Mesothelial cell of epicardium (in vitro differentiated cells): ENCODE measurements at places on chromosomes 4 and X.

DNA sequence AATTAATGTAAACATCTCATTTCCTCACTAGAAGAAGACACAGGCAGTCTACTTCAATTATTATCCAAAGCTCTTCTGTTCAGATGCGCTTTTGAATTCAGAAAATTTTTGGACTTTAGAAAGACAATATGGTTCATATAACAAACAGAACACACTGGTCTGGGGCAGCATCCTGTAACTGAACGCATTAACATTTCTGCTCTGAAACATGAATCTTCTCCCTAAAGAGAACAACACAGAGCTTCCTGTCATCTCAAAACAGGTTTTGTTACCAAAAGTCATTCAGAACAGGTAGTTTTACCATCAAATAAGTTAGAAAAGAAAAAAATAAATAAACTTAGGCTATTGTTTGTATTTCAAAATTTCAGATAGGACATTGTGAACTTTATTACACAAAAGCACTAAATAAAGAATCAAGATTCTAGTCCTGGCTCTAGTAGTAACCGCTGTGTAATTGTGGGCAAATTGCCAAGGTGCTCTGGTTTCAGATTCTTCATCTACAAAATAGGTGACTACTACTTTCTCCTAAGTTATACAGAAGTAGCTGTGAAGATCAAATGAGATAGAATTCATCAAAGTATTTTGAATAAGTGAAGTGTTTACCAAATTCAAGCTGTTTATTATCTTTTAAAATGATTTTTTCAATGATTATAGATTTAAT lies 252.3 kb upstream of the RASGEF1B start:
- no peak overlapping the region for H3K4me3 ChIP-seq
- DNase-seq, result no peak
- no peaks in the 10 kb centered on the region for H3K27me3 ChIP-seq
- peaks cover 35% of the 10 kb centered on the region for H3K4me1 ChIP-seq
- no peak overlapping the region for H3K27ac ChIP-seq
- H3K36me3 ChIP-seq, result peaks cover 3% of the 10 kb centered on the region

GRCh38 chrX:135688137-135688536 lies 25.3 kb upstream of the CT45A1 start:
- no peak overlapping the region for H3K4me3 ChIP-seq
- H3K4me1 ChIP-seq, result no peaks in the 10 kb centered on the region
- H3K27ac ChIP-seq, result no peak overlapping the region
- H3K36me3 ChIP-seq, result no peaks in the 10 kb centered on the region
- DNase-seq, result no peak
- H3K27me3 ChIP-seq, result no peaks in the 10 kb centered on the region

GRCh38 chrX:47191806-47192401 lies 1.7 kb upstream of the UBA1 start:
- DNase-seq, result no peak
- peaks cover 37% of the 10 kb centered on the region for H3K4me1 ChIP-seq
- peak overlapping the region; percentile 80 for H3K4me3 ChIP-seq
- no peaks in the 10 kb centered on the region for H3K36me3 ChIP-seq

GRCh38 chr4:7311205-7311604 lies 118.9 kb downstream of the SORCS2 start:
- DNase-seq, result no peak
- H3K4me3 ChIP-seq, result no peak overlapping the region
- H3K27me3 ChIP-seq, result peaks cover 14% of the 10 kb centered on the region
- H3K36me3 ChIP-seq, result no peaks in the 10 kb centered on the region
- peaks cover 11% of the 10 kb centered on the region for H3K4me1 ChIP-seq

- no peak overlapping the region for H3K4me3 ChIP-seq
- peaks cover 9% of the 10 kb centered on the region for H3K4me1 ChIP-seq
- no peak overlapping the region for H3K27ac ChIP-seq
- H3K27me3 ChIP-seq, result peaks cover 4% of the 10 kb centered on the region
Measured at GRCh38 chr4:128378668-128379067, 91.1 kb upstream of the PGRMC2 start.

GRCh38 chr4:162852642-162853041 lies 314.0 kb downstream of the NAF1 start:
- H3K27me3 ChIP-seq, result no peaks in the 10 kb centered on the region
- no peaks in the 10 kb centered on the region for H3K4me1 ChIP-seq
- no peak for DNase-seq
- no peaks in the 10 kb centered on the region for H3K36me3 ChIP-seq

- no peak for DNase-seq
- no peaks in the 10 kb centered on the region for H3K4me1 ChIP-seq
- no peak overlapping the region for H3K4me3 ChIP-seq
Measured at GRCh38 chrX:68421636-68422035, 11.7 kb downstream of the OPHN1 start.

DNA sequence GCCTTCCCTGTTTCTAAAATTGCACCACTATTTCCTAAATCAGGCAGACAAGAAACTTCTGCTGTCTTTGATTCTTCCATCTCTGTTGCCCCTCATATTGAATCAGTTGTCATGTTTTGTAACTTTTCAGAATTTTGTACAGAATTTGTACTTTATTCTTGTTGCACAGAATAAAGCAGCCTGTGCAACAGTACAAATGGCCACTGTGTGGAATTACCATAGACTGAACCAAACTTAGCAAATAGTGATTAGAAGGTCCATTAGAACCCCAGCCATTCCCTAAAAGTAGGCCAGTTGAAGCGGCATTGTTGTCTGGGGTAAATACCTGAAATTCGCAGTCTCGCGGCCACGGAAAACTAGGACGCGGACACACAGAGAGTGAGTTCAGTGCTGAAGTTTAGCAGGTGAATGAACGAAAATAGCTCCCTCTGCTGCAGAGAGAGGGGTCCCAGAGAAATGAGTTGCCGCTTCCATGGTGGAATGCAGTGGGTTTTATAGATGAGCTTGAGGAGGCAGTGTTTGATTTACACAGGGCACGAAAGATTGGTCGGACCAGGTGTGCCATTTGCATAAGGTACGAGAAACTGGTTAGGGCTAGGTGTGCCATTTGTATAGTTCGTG lies 71.8 kb downstream of the C4orf33 start:
- no peaks in the 10 kb centered on the region for H3K36me3 ChIP-seq
- peaks cover 26% of the 10 kb centered on the region for H3K27me3 ChIP-seq
- DNase-seq, result no peak
- H3K4me3 ChIP-seq, result peak overlapping the region; percentile 25

DNA sequence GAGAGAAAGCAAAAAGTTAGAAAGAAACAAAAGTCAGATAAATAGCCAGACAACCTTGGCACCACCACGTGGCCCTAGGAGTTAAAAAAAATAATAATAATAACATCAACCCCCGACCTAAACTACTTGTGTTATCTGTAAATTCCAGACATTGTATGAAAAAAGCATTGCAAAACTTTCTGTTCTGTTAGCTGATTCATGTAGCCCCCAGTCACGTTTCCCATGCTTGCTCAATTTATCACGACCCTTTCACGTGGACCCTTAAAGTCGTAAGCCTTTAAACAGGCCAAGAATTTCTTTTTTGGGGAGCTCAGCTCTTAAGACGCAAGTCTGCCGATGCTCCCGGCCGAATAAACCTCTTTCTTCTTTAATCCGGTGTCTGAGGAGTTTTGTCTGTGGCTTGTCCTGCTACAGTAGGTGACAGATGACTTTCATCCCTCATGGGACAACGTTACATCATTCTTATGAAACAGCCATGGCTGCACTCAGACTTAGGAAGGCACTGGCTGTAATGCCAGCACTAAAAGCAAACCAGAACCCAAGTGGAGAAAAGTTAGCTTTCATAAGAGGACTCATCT lies 520 bp downstream of the ACOX3 start:
- peaks cover 78% of the 10 kb centered on the region for H3K4me1 ChIP-seq
- peak overlapping the region; percentile 99 for H3K27ac ChIP-seq
- H3K27me3 ChIP-seq, result no peaks in the 10 kb centered on the region
- no peak for DNase-seq
- peak overlapping the region; percentile 92 for H3K4me3 ChIP-seq
- no peaks in the 10 kb centered on the region for H3K36me3 ChIP-seq

DNA sequence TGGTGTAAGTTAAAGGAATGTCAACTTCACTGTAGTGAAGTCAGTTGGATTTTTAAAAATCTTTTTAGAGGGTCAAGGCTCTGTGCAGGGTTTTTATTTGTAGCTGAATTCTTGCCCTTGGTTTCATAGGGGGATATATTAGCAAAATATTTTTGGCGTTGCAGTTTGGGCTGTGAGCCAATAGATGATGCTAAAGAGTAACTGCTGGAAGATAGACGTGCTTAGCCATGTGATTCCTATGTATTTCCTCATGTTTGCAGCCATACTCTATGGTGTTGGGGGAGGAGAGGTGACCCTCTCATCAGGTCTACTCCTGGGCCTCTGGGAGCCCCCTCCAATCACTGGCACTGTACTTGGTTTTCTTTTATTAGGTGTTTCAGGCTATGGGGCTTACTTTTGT lies 246.7 kb upstream of the ARHGAP24 start:
- H3K4me1 ChIP-seq, result no peaks in the 10 kb centered on the region
- H3K27ac ChIP-seq, result no peak overlapping the region
- no peak overlapping the region for H3K4me3 ChIP-seq
- no peaks in the 10 kb centered on the region for H3K36me3 ChIP-seq
- DNase-seq, result no peak

- peaks cover 22% of the 10 kb centered on the region for H3K4me1 ChIP-seq
- no peak for DNase-seq
- no peak overlapping the region for H3K4me3 ChIP-seq
- peak overlapping the region; percentile 83 for H3K27ac ChIP-seq
- H3K27me3 ChIP-seq, result no peaks in the 10 kb centered on the region
Measured at GRCh38 chr4:76783836-76784235, 114.1 kb downstream of the SOWAHB start.

GRCh38 chrX:41449131-41449530 lies 2.0 kb downstream of the NYX start:
- H3K27me3 ChIP-seq, result no peaks in the 10 kb centered on the region
- peaks cover 1% of the 10 kb centered on the region for H3K36me3 ChIP-seq
- no peak for DNase-seq
- peaks cover 19% of the 10 kb centered on the region for H3K4me1 ChIP-seq

DNA sequence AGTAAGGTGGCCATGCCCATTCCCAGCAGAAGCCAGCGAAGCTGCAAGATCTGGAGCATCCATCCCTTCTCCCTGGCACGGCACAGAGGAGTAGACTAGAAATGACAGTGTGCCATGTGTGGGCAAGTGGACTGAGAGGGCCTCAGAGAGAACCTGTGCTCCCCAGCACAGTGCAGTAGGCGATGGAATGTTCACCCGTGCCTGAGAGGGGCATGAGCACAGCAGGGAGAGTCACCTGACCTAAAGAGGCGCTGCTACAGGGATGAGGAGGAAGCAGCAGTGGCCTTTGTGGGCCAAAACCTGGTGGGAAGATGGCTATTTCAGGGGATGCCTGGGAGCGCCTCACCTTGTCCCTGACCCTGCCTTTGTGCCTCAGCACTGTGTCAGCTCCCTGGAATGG lies 8.0 kb upstream of the CDKN2AIP start:
- H3K4me3 ChIP-seq, result no peak overlapping the region
- H3K36me3 ChIP-seq, result no peaks in the 10 kb centered on the region
- H3K27me3 ChIP-seq, result no peaks in the 10 kb centered on the region
- DNase-seq, result no peak
- no peak overlapping the region for H3K27ac ChIP-seq

DNA sequence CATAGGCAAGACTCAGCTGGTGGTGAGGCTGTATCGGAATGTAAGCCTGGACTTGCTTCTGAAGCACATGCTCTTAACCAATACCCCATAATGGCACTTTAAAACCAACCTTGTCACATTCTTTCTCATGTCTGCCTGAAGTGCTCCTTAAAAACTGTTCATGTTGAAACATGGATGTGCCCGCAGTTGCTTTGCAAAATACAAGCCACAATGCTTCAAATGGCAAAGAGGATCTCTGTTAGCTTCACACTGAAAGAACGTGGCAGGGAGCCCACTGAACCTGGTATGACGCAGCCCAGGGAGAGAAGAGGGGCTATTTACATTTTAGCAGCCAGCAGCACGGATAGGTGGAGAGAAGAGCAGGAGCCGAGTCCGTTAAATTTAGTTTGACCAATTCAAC lies 29.3 kb downstream of the SOD3 start:
- H3K36me3 ChIP-seq, result peaks cover 13% of the 10 kb centered on the region
- no peaks in the 10 kb centered on the region for H3K4me1 ChIP-seq
- no peak overlapping the region for H3K4me3 ChIP-seq
- H3K27me3 ChIP-seq, result no peaks in the 10 kb centered on the region
- DNase-seq, result no peak
- no peak overlapping the region for H3K27ac ChIP-seq

DNA sequence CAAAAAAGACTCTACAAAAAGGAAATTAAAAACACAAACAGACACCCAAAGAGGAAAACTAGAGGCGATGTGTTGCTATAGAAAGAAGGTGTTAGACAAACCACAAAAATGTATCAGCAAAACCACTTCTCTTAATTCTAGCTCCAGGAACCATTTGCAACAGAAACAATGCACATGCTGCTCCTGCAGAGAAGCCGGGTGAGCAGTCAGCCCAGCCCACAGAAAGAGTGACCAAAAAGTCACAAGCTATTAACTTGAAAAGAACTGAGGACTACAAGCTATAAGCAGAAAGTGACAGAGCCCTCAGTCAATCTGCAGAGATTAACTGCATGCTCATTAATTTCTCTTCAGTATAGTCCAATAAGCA lies 96.2 kb upstream of the KLHL13 start:
- H3K27me3 ChIP-seq, result no peaks in the 10 kb centered on the region
- no peaks in the 10 kb centered on the region for H3K36me3 ChIP-seq
- H3K4me1 ChIP-seq, result peaks cover 4% of the 10 kb centered on the region
- H3K27ac ChIP-seq, result no peak overlapping the region

- H3K4me3 ChIP-seq, result no peak overlapping the region
- H3K36me3 ChIP-seq, result peaks cover 3% of the 10 kb centered on the region
- peak overlapping the region; percentile 92 for H3K27ac ChIP-seq
- no peaks in the 10 kb centered on the region for H3K27me3 ChIP-seq
Measured at GRCh38 chr4:40564815-40565483, 64.7 kb downstream of the RBM47 start.

DNA sequence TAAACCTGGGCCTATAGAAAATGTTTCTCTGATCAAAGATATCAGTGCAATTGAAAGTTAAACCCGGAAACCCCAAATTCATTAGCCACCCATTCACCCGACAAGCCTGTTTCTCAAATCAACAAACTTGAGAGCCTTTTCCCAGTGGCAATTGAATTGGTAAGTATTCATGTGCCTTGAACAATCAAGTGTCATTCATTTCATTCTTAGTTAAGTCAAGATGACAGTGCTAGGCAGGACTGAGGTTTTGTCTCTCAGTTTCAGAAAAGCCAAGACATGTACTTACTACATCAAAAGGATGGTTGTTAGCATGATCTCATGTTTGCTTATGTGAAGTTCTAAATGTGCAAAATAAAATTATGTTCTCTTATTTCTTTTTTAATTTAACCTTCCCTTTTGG lies 32.3 kb downstream of the CC2D2A start:
- peaks cover 28% of the 10 kb centered on the region for H3K36me3 ChIP-seq
- DNase-seq, result no peak
- peaks cover 14% of the 10 kb centered on the region for H3K4me1 ChIP-seq
- no peak overlapping the region for H3K27ac ChIP-seq

DNA sequence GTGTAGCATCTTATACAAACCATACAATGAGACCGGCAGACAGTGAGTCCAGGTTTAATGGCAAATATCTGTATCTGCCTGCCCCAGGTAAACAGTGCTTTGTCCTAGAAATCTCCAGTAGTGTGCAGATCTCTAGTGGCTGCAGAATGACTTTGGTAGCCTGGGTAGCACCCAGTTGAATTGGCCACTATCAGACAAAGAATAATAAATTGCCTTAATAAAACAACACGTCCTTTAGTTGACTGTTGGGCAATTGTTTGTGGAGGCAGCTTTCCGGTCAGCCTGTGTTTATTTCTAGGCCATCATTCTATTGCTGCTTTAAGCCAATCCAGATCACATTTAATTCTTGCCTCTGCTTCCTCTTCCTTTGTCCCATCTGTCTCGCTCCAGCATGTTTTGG lies 52.5 kb downstream of the SNX25 start:
- H3K4me1 ChIP-seq, result peaks cover 2% of the 10 kb centered on the region
- H3K4me3 ChIP-seq, result no peak overlapping the region
- H3K36me3 ChIP-seq, result peaks cover 1% of the 10 kb centered on the region
- no peaks in the 10 kb centered on the region for H3K27me3 ChIP-seq
- no peak overlapping the region for H3K27ac ChIP-seq

- no peaks in the 10 kb centered on the region for H3K27me3 ChIP-seq
- DNase-seq, result no peak
Measured at GRCh38 chr4:57763070-57763469, 652.9 kb upstream of the IGFBP7 start.
